Activated CD4-positive, alpha-beta T cell treated with anti-CD3 and anti-CD28 coated beads, Interleukin-2, Interleukin-4, amounts not matched to agents 100 ng/mL and 50 ng/mL, durations not matched to agents 16 hours and 8 hours (primary cell): ENCODE measurements at places on chromosomes 4 and X.
A peak's percentile ranks its signal among the peaks of the same experiment; 100 is the strongest.

- no peak for DNase-seq
Observed at GRCh38 chr4:188198982-188199792, 59.9 kb downstream of the TRIML1 start.

GRCh38 chr4:147318586-147318985 lies 162.3 kb upstream of the EDNRA start:
- DNase-seq, result no peak

- DNase-seq, result no peak
Observed at GRCh38 chrX:108417257-108417656, 21.0 kb downstream of the COL4A6 start.

DNA sequence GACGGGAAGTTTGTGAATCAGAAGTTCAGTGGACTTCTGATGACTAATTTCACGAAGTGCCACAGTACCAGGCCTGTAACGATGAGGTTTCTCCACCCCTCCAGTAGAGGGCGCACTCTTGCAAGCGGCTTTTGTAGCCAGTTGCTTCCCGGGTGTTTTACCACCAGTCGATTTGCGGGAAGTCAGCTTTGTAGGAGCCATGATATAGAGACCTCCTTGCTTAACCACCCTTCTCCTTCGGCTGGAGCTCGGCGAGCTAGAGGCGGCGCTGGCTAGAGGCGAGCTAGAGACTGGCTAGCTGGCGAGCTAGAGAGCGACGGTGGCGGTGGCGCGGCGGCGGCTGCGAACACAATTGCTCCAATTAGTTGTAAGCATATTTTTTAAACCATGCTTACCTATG lies 72.0 kb downstream of the IL1RAPL1 start:
- peak; percentile 24 for DNase-seq

- peak; percentile 31 for DNase-seq
Observed at GRCh38 chr4:121156822-121157769, 7.0 kb downstream of the TNIP3 start.

DNA sequence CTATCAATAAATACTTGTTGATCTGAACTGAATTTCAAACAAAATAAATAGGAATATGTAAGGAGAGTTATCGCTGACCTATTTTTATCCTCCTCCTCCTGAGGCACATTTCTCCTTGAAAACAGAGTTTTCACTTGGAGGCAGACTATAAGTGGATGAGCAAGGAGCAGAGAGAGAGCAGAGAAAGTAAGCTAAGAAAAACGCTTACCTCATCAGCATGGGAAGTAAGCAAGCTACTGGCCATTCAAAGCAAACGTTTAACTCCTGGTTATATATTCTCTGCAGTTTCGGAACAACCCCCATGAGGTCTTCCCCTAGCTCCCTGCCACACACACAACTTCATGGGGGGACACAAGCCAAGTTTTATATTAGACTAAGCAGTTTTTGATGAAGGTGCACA lies 13.2 kb downstream of the ZDHHC9 start:
- DNase-seq, result no peak

DNA sequence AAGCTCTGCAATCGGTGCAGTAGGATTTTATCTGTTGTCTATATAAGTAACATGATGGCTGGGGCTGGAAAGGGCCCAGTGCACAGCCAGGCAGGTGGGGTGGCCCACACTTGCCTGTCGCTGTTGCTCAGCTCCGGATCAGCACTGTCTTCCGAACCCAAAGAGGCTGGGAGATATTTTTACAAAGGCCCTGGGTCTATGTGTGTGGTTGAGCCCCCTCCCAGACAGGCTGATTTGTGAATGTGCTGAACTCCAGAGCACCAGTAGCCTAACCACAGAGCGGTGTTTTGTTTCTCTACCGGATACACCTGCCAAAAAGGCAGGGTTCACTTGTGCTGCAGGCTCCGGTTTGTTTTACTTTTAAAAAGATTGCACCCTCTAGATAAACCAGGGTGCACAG lies 33.5 kb upstream of the CHRNA9 start:
- DNase-seq, result peak; percentile 57

DNA sequence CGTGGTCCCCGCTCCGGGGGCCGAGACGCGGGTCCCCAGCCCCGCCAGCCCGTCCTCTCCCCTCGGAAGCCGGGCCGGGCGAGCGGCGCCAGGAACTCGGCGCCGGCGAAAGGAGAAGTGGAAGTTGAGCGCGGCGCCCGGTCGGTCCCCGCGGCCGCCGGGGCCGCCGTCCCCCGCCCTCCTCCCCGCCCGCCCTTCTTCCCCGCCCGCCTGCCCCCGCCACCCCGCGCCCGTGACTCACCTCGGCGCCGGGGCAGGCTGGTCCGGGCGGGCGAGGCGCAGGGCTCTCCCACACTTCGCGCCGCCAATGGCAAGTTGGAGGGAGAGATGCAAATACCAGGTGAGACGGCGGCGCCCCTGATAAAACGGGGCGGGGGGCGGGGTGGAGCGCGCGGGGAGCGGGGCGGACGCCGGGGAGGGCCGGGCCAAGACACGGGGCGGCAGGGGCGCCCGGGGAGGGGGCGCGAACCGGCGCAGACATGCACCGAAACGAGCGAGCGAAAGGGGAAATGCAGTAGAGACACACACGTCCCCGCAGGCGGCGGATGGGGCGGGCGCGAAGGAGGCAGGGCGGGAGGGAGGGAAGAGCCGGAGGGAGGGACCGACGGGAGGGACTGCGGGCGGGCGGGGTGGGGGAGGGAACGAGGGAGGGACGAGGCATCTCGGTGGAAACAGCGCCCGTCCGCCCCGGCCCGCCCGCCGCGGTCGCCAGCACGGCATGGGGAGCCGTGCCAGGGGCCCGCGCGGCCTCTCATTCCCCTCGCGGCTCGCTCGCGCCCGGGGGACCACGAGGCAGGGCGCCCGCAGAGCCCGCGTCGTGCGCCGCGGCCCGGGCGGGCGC lies at the start of gene ELF4:
ELF4 (minus strand) TSS at position 119 of the 841 bp plus-strand sequence. CDS start 29,167 bp downstream, outside the sequence.
- DNase-seq, result peak; percentile 40

GRCh38 chrX:37759878-37760418 lies 19.9 kb upstream of the CYBB start:
- no peak for DNase-seq

DNA sequence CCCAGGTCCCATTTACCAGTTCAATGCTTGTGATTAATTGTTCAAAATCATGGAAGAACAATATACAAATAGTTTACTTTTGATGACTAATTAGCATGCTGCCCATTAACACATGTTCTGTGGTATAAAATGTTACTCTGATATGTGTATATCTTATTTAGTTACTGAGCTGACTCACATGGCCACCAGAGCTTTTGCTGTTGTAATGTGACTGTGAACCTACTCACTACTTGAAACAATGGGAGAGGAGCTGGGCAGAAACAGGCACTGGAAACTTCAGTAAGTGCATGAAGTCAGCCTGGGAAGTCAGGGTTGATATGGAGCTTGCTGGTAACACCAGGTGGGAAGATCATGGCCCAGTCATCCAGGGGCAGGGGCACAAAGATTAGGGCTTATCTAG lies 72.7 kb upstream of the MAD2L1 start:
- no peak for DNase-seq

GRCh38 chrX:45850197-45850774 lies 649.6 kb upstream of the DIPK2B start:
- DNase-seq, result no peak

DNA sequence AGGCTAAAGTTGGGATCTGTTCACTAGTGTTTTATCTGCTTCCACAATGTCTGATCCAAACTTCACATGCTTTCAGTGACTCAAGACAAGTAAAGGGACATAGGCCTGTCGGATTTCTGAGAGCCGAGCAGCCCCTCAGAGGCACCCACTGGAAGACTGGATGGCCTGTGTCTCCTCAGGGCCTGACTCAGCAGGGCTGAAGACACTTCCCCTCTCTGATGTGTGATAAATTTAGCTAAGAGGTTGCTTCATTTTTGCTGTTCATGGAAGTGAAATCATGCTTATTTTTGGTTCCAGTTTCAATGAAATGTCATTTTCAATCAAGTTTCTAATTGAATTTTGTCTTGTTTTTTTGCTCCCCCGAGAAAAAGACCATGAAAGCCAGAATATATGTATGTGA lies 93.7 kb downstream of the MXRA5 start:
- no peak for DNase-seq

GRCh38 chrX:39175418-39176057 lies 374.3 kb downstream of the MID1IP1 start:
- DNase-seq, result no peak

- DNase-seq, result no peak
Observed at GRCh38 chrX:112120721-112121120, 38.1 kb upstream of the TRPC5 start.

- DNase-seq, result no peak
Observed at GRCh38 chr4:140423106-140423505, 4.3 kb downstream of the CLGN start.

DNA sequence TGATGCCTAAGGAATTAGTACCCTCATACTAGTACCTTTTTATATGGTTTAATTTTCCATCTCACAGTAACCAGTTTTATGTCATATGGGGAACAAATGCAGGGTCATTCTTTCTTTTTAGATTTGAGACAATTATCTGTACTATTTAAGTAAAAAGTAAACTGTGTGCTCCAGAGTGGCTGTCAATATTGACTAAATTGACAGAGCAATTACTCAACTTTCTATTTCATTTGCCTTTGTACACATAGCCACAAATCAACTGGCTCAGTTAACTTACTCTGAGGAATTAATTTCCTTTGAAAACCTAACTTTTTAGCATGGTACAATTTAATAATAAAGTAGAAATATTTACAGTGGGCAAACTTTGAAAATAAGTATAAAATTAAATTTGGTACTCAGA lies 28.5 kb upstream of the TEX13C start:
- DNase-seq, result no peak

- no peak for DNase-seq
Observed at GRCh38 chr4:141390571-141390970, 169.9 kb downstream of the ZNF330 start.

GRCh38 chrX:71636438-71637252 lies 18.3 kb upstream of the CXCR3 start:
- no peak for DNase-seq

DNA sequence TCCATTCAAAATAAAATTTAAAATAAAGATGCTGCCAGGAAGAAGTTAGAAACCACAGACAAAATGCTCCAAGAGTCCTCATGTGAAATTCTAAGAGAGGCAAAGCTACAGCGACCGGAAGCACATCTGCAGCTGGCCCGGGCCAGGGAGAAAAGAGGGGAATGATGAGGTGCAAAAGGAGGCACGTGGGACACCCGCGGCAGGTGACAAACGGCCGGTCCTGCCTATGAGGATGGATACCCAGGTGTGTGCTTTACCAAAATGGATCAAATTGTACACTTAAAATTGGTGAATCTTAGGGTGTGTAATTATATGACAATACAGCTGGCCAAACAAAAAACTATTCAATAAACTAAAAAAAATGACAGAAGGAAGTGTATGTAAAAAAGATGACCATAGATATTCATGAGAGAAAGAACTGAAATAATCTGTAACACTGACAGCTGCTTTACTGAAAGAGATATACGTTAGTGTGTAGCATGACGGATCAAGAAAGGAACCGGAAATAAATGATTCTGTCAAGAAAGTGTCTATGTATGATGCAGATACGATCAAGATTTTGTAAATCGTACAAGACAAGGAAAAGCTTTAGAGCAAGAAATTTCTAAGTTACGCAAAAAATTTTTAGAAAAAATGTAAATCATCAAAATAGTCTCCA lies 29.5 kb downstream of the PPP2R3B start:
- no peak for DNase-seq

GRCh38 chr4:146063143-146063542 lies 112.4 kb upstream of the LSM6 start:
- no peak for DNase-seq

- peak; percentile 48 for DNase-seq
Observed at GRCh38 chr4:88792268-88792781, 94.7 kb upstream of the NAP1L5 start.

GRCh38 chr4:29852537-29852936 lies 867.6 kb upstream of the PCDH7 start:
- DNase-seq, result no peak

DNA sequence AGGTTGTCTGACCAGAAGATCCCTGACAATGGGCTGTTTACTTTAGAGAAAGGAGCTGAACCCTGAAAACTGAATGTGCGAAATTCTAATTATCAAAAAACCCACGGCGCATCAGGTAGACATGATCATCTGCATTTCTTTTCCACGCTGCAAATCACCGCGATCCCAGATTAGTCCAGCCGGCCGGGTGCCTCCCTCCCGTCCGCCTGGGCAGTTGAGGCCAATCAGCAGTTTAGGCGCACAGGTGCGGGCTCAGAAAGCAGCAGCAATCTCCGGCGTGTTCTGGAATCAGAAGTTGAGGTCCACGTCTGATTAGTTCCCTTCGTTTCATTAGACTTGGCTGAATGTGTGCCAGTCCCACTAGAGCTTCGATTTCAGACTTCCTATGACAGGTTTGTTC lies 73.9 kb downstream of the ACOX3 start:
- no peak for DNase-seq

- DNase-seq, result peak; percentile 1
Observed at GRCh38 chrX:25721564-25721963, 416.6 kb upstream of the MAGEB18 start.

GRCh38 chrX:134588806-134589205 lies 69.5 kb downstream of the PLAC1 start:
- no peak for DNase-seq

- DNase-seq, result peak; percentile 21
Observed at GRCh38 chr4:105605493-105605892, 53.1 kb downstream of the ARHGEF38 start.

DNA sequence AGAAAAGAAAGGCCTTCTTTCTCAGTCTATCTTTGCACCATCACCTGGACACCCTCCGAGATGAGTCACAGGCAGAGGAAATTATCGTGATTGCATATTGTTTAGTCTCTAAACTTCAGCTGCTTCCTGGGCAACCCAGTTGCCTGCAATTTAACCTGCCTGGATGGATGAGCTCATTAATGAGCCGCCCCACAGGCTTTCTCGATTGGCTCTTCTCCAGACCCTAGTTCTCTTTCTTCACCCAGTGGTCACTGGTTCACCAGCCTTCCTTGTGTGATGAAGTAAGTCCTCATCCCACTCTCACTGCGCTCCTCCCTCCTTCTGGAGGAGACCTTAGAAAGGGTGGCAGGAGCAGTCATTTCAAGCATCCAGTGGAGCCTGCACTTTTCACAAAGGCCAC lies 94.4 kb downstream of the SOWAHB start:
- peak; percentile 9 for DNase-seq

DNA sequence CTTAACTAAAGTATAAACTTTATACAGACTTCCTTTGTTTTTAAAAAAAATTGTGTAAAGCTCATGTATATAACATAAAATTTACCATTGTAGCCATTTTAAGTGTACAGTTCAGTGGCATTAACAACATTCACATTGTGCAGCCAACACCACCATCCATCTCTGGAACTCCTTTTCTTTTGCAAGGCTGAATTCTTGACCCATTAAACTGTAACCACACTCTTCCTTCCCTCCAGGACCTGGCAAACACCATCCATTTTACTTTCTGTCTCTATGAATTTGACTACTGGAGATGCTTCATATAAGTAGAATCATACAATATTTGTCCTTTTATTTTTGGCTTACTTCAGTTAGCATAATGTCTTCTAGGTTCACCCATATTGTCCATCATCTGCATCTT lies 104.7 kb downstream of the RASL11B start:
- DNase-seq, result no peak

DNA sequence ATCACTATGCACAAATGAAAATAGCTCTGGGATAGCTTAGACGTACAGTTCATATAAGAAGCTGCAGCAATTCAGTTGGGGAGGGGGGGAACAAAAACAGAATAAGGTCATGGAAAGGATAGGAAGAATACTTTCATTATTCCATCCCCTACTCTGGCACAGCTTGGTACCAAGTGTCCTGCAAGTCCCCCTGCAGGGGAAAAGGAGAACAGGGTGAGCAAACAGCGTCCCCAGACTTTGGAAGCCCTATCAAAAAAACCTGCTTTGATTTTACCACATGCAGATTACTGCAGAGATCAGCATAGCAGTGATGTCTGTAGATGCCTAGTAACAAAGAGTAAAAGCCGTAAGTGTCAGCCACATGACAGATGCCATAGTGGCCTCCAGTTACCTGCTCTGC lies 209.4 kb upstream of the NEIL3 start:
- no peak for DNase-seq
